ENCODE measurements at places on chromosomes 1 and 21.
A peak's percentile ranks its signal among the peaks of the same experiment; 100 is the strongest.

DNA sequence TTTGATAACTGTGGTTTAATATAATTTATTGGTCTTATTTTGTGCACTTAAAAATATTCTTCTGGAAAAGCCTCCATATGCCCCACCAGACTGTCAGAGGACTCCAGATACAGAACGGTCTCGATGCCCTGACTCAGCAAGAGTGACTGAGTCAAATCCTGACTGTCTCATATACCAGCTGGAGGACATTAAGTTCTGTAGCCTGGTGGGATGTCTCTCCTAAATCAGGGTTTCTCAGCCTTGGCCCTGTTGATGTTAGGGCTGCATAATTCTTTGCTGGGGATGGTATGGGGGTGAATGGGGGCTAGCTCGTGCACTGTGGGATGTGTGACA lies 67.7 kb upstream of the TLR5 start:
- DNase-seq, result no peak

- peak; percentile 26 for DNase-seq
Measured at GRCh38 chr1:225772323-225772768, 5.3 kb upstream of the SRP9 start.

DNA sequence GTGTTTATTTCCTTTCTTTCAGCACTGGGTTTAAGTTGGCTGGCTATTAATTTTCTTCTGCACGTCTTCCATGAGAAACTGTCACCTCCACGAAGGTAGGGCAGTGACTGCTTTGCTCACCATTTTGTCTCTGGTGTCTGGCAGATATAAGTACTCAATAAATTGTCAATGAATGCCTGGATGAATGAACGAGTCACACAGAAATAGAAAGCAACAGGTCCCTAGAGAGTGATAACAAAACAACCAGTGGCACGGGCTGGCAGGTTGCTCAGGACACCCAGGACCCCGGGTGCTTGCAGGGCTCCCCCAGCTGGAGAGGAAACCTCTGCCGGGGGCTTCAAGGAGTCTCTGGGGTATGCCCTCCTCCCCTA lies 3.2 kb upstream of the MYOC start:
- no peak for DNase-seq

DNA sequence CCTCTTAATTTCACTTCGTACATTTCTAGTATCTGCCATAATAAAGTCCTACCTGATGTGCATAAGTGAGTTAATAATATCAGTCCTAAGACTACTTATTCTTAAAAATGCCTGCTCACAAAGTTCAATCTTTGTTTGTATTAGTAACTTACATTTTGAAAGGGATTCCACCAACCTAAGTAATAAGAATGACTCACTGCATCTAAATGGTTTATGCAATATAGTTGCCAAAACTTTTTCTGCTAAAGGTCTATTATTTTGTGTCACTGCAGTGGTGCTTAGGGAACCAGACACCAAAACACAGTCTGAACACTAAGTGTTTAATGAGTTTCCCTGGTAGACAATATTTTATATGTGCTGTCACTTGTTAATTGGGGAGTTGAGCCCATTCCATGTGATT lies 1.8 kb downstream of the ZNF669 start:
- no peak for DNase-seq

- DNase-seq, result no peak
Measured at GRCh38 chr1:188089461-188089860, 1260.7 kb downstream of the PLA2G4A start.
